ENCODE measurements at places on chromosomes 4 and X. TPM values are rescaled to one million over a fixed set of nuclear protein-coding genes. Genes with fewer than 3 reads are reported as not detected.

Gene NLGN4X
- total RNA-seq, result 2.2 TPM

Gene GABRQ
- not detected for total RNA-seq

Gene AKAP14
- not detected for total RNA-seq

Gene GPC3
- not detected for total RNA-seq

Gene MAGEE2
- total RNA-seq, result not detected

Gene XPNPEP2
- total RNA-seq, result not detected

Gene GLOD5
- not detected for total RNA-seq

Gene H2BW2
- not detected for total RNA-seq

Gene SSX2B
- not detected for total RNA-seq

Gene SHROOM2
- 41.9 TPM for total RNA-seq

Data from glomerular endothelial cell (primary cell).